ENCODE measurements at places on chromosomes 7 and 10.

- no peak for DNase-seq
Measured at GRCh38 chr10:26430641-26431163, 7.4 kb upstream of the APBB1IP start.

GRCh38 chr7:143372070-143372469 lies 9.1 kb upstream of the ZYX start:
- no peak for DNase-seq

DNA sequence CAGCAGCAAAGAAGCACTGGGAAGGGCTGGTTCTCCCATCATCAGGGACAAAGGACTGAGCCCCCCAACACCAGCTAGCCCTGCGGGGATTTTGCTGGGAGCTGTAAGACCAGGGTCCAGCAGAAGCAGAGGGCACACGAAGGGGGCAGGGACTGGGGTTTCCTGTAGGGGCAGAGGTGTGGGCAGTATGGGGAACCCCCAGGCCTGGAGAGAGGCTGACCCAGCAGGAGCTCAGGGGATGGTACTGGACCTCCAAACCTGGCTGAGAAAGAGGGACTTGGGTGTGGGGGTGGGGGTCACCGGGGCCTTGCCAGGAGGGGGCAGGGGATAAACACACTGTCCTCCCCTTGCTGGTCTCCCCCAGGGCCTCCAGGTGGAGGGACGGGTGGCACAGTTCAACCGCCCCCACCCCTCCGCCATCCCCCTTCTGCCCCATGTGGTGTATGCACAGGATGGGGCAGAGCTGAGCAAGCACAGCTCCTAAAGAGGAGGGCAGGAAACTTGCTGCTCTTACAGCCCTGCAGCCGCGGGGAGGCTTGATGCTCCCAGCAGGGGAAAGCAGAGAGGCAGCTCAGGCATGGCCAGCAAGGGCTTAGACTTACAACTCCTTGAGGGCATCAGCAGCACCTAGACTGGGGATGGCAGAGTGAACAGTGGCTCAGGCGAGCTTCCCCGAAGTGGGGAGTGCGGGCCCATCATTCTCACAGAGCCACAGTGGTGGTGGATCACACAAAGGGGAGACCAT lies 12.4 kb upstream of the RET start:
- no peak for DNase-seq

GRCh38 chr10:68856352-68856751 lies 29.0 kb downstream of the STOX1 start:
- no peak for DNase-seq

DNA sequence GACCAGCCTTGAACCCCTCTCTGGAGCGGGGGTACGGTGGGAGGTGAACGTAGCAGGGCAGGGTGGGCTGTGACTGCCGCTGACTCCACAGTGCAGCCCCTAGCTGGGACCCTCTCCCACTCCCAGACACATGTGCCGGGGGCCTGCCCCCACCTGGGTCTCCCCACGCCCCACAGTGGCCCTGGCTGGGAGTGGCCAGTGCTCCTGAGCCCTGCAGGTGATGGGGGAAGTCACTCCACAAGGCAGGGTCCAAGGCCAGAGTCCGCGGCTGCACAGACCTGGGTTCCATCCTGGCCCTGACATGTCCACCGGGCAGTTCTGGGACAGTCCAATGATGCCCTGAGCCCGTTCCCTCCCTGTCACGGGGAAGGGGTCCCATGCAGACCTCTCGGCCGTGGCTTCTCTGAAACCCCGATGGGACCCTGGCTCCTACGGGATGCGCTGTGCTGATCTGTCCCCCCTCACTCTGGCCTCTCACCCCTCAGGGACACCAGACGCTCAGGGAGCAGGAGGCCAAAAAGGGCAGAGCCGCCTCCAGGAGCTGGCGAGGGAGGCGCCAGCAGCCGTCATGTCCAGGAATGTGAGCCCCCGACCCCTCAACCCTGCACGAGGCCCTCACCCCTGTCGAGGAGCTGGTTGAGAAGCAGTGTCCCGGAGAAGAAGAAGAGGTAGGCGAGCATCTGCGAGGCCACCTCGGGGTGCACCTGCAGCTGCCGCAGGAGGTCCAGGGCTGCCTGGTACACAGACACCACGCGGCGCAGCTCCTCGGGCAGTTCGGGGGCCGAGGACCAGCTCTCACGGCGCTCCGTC lies 40.4 kb downstream of the AP5Z1 start:
- DNase-seq = no peak

GRCh38 chr7:4091767-4092166 lies 590.3 kb upstream of the FOXK1 start:
- no peak for DNase-seq

- no peak for DNase-seq
Measured at GRCh38 chr10:71980181-71981014, 16.2 kb downstream of the CHST3 start.

- DNase-seq = no peak
Measured at GRCh38 chr10:971613-972012, 16.6 kb upstream of the GTPBP4 start.

- DNase-seq = no peak
Measured at GRCh38 chr10:34655286-34656170, 159.6 kb downstream of the PARD3 start.

- peak; percentile 72 for DNase-seq
Measured at GRCh38 chr10:95290461-95291364, at the start of gene PDLIM1. Gene PDLIM1 (minus strand): TSS chr10:95291003. CDS start chr10:95290915, 88 bp downstream.

DNA sequence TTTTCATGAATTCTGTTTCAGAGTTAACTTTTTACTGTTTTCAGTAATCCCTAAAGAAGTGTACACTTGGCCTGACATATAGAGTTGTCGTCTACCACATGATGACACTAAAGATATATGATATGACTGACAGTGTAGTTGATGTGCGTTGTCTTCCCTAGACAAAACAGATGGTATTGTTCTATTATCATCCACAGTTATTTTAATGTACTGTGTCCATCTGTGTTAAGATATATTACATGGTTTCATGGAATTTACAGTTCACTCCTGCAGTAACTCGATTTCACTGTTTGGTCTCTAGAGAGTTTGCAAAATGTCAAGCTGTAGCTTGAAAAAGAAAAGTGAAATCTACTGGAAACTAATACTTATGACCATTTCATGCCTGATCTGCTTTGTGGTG lies 18.1 kb downstream of the FOXP2 start:
- DNase-seq = no peak

All from right atrium auricular region (tissue), 2 donors.